ENCODE measurements at places on chromosomes 2 and 18.

DNA sequence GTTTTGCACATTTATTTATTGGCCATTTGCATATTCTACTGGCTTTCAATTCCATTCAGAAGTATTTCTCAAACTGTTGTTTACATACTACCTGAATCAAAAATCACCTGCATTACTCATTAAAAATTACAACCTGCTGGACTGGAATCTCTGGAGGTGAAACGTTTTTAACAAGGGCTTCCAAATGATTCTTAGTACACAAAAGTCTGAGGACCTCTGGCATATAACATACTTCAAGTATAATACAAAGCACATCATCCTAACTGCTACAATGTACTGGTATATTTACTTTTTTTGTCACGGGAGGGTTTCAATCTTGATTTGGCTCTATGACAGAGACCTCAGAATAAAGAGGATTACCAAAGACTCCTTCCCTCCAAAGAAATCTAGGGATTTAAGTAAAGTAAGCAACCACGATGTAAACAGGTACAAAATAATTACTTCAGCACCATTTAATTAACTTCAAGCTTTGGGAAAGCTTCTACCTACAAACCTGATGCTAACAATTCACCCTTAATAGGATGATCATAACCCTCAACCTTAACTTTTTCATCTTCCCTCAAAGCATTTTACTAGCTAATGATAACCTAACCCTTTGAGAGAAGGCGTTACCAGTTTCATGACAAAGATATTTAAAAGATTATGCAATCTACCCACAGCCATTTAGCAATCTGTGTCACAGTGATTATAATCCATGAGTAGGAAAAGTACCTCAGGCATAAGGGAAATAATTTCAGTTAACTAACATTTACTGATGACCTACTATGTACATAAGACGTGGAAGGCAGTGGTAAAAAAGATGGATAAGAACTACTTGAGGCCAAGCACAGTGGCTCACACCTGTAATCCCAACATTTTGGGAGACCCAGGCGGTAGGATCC lies 24.7 kb downstream of the ATAD2B start:
- DNase-seq: peak; percentile 38

- no peak for DNase-seq
Measured at GRCh38 chr2:28539118-28539541, 43.3 kb downstream of the PLB1 start.

DNA sequence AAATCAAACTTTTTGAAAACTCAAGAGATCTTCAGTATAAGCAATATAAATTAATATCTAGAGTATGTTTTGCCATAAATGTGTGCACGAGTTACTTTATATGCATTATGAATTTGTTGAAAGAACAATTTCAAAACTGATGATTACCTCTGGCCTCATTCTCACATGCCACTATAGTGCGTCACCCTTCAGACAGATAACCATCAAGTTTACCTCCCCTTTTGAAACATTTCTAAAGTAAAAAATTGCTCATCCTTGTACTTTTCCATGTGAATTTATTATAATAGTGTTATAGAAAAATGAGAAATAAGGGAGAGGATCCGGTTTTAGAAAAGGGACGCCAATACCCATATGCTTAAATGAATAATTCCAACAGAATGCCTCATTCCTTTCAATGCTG lies 38.3 kb downstream of the ZEB2 start:
- DNase-seq: peak; percentile 37

GRCh38 chr2:46974174-46974573 lies 58.6 kb upstream of the MCFD2 start:
- DNase-seq: no peak

DNA sequence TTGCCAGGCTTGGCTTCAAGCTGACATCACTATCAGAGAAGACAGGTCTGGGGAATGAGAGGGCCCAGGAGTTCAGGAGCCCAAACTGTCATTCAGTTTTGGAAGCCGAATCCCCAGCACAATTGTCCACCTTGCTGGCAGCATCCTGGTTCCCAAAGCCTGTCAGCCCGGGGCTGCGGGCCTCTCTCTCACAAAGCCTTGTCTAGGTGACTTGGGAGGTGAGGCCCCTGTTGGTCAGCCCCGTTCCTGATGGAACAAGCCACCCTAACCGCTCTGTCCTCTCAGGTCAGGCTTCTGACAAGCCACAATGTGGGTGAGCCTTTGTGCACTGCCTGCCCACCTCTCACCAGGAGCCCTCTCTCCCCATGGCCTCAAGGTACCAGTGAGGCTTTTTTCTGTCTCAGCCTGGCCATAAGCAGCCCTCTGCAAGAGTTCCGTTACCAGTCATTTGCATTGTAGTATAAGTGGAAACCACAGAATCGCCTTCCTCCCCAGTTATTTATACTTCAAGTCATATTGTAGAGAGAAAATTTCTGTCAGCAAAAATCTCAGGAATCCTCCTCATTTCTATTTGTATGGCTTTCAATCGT lies 100.6 kb downstream of the MSH2 start:
- DNase-seq: no peak

GRCh38 chr18:12750076-12750714 lies 47.4 kb downstream of the PSMG2 start:
- peak; percentile 24 for DNase-seq

GRCh38 chr2:136916131-136916530 lies 150.8 kb downstream of the THSD7B start:
- no peak for DNase-seq

DNA sequence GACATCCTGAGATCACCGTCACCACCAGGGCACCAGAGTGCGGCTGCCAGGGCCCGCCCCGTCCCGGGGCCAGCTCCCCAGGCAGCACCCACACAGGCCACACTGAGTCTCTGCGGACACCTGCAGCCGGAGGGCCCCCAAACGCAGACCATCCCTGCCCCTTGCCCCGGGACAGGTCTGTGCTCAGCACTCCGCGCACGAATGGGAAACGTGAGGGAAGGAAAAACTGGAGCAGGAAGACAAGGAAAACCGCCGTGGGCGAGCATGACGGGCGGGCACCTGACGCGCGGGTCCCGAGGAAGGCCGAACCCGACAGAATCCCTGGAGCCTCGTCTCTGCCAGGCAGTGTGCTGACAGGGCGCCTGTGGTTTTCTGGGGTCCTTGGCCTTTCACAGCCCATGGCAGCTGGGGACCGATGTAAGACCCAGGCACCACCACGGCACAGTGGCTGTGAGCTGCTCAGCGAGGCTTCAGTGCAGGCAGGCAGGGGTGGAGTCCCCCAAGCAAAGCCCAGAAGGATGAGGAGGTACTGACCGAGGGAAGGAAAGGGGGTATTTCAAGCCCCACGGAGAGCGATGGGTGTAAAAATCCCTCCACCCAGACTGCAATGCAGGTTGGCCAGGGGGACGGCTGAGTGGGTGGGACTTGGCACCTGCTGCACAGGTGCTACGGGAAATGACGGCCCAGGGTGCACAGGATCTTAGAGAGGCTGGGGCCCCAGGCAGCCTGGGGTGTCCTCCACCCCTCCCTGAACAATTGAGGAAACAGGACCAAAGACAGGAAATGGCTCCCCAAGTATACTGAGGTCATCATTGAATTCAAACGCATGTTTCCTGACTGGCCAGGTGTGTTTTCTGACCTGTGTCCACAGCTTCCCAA lies 59.0 kb downstream of the PXDN start:
- no peak for DNase-seq

DNA sequence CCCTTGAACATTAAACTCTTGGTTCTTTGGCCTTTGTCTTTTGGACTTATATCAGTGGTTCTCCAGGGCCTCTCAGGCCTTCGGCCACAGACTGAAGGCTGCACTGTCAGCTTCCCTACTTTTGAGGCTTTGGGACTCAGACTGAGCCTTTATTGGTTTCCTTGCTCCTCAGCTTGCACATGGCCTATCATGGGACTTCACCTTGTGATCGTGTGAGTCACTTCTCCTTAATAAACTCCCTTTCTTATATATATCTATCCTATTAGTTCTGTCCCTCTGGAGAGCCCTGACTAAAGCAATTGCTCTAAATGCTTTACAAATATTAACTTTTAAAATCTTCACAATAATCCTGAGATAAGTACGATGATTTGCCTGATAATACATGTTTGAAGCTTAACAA lies 353.6 kb upstream of the TRIB2 start:
- no peak for DNase-seq

GRCh38 chr18:3604498-3605408 lies 154.8 kb downstream of the TGIF1 start:
- DNase-seq: peak; percentile 97

DNA sequence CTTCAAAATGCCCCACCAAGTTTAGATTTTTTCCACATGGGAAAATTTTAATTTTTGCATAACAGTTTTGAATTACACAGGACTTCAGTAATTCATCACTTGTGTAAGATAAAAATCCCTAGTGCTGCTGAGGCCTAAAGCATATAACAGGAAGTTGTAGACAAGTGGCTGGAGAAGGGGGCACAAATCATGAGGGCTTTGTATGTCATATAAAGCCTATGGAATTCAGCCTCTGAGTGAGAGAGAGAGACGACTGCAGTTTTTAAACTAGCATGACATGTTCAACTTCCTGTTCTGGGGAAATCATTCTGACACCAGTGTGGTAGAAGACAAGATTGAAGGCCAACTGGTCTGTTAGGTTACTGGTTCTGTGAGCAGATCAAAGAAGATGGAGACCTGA lies 187.3 kb upstream of the CHST9 start:
- no peak for DNase-seq

DNA sequence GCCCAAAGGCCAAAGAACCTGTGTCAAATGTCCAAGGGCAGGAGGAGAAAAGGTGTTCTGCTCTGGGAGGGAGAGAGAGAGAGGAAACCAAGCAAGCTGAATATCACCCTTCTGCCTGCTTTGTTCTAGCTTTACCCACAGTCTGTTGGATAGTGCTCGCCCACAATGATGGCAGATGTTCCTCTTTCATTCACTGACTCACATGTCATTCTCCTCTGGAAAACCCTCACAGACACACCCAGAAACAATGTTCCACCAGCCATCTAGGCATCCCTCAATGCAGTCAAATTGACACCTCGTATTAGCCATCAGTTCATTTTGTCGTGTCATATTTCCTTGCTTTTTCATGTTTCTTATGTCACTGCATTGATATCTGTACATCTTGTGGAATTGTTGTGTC lies 150.3 kb downstream of the UBR3 start:
- DNase-seq: no peak

GRCh38 chr2:227655454-227655853 lies 11.2 kb upstream of the SCYGR5 start:
- DNase-seq: peak; percentile 89

DNA sequence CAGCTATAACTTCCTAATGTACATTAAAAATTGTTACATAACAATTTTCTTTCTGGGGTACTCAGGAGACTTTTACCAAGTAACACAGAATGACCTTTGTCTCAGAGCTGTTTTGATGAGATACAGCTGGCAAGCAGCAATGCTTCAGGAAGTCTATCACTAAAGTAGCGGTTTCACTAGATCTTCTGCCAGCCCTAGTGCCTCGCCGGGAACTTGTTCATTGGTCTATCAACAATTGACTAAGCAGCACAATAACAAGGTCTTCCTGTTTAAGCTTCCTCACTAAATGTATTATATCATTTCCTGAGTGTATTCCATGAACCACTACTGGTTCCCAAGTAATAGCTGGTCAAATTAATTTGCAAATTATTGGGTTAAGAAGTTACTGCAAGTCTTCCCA lies 69.2 kb downstream of the TRIP12 start:
- peak; percentile 43 for DNase-seq

DNA sequence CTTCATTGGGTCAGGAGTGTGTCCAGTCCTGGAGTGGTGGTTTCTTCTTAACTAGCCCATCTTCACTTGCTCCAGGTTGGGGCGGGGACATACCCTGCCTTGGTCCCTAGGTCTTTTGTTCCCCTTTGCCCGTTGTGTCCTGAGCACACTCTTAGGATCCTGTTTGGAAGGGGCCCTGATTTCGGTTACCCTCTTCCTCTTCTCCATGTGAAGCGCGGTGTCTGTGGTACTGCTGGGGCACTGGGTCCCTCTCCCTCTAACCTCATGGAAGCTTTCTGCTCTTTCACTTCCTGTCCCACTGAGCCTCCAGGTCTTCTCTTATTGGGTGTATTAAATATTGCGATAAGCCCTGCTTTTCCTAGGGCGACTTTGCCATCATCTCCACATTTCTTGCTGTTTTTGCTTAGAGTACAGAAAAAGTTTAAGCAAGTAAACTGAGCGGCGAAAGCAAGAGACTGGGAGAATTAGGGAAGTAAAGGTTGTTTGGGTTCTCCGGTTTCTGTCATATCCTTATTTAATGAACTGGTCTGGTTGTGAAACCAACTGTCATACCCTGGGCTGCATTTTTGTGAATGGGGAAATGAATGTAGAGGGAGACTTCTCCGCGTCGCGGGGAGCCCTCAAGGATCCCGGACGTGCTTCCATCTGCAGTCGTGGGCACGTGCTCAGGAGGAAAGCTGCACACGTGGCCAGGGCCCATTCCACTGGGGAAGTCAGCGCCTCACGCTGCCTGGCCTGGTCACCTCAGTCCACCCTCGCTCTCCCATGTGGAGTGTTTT lies 73.8 kb upstream of the B3GNT7 start:
- no peak for DNase-seq

DNA sequence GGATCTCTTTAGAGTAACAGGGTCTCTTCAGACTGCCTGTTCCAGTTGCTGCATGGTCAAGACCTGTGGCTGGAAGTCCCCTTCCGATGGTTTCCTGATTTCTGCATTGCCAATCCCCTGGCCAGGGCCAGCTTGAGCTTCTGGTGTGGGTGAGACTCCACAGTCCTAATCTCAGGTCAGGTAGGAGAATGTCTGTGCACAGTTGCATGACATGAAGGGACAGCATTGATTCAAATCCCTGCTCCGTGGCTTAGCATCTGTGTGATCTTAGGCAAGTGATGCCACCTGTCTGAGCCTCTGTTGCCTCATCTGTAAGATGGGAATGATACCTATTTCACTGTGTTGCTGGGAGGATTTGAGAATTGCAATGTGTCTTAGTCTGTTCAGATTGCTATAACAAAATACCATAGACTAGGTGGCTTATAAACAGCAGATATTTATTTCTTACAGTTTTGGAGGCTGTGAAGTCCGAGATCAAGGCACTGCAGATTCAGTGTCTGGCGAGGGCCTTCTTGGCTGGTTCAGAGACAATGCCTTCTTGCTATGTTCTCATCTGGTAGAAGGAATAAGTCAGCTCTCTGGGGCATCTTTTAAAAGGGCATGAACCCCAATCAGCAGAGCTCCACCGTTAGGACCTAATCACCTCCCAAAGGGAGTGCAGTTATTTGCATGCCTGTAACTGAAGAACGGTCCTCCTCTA lies 66.2 kb downstream of the ATOH8 start:
- DNase-seq: no peak

GRCh38 chr2:20584399-20585358 lies 66.2 kb downstream of the HS1BP3 start:
- peak; percentile 100 for DNase-seq

DNA sequence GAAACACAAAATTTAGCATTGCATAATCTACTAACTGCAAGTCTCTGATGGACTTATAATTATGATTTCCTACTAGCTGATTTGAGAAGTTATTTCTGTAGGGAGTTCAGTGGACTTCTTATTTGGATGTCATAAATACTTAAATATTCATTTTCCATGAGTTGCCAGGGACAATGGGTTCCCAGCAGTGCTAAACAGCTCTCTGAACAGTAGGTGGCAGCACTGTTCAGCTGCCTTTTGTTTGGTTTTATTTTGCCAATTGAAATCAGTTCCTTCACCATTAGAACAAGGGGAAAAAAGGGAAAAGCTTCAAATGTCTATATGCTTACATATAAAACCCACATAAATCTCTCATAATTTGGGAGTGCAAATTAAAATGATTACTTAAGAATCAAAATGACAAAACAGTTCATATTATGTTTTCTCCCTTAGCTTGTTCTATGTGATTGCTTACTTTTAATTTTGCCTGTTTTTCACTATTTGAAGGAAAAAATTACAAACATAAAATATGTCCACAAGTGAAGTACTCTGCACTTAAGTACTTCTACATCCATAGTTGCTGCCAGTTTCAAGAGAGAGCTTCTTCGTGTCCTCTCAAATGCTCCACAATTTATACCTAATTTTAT lies 898.9 kb downstream of the CPS1 start:
- DNase-seq: peak; percentile 43

- DNase-seq: no peak
Measured at GRCh38 chr2:160538559-160539355, 45.1 kb upstream of the RBMS1 start.
